ENCODE measurements at places on chromosomes 2 and 18.

GRCh38 chr18:46070815-46071652 is 1.0 kb downstream of the PSTPIP2 start:
- no peak for DNase-seq

DNA sequence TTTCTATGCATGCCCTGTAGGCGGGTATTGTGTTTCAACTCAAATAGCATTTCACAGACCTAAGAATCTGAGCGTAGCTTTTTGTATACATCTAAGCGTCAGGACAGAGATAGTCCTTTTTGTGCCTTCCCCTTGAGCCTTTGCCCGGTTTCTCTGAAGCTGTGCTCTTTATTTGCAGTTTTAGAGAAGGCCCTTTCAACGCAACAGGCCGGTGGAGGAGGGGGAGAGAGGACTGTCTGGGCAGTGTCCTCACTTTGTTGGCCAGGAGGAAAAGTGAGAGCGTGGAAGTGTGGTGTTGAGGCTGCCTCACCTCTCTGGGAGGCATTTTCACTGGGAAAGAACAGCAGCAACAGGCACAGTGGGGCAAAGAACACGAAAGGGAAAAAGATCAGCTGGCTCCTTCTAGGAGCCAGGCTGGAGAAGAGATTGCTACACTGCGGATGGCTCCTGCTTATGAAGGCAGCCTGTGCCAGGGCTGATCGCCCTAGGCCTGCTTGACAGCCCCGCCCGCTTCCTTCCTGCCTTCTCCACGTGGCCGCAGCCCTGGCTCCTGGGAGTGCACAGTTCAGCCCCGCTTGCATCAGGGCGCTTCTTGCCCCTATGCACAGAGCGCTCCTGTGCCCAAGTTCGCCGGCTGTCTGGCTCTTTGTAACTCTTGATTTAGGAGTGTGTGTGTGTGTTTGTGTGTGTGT is 195.6 kb upstream of the POU3F3 start:
- no peak for DNase-seq

- DNase-seq = no peak
Measured at GRCh38 chr2:12273111-12273510, 443.6 kb upstream of the TRIB2 start.

DNA sequence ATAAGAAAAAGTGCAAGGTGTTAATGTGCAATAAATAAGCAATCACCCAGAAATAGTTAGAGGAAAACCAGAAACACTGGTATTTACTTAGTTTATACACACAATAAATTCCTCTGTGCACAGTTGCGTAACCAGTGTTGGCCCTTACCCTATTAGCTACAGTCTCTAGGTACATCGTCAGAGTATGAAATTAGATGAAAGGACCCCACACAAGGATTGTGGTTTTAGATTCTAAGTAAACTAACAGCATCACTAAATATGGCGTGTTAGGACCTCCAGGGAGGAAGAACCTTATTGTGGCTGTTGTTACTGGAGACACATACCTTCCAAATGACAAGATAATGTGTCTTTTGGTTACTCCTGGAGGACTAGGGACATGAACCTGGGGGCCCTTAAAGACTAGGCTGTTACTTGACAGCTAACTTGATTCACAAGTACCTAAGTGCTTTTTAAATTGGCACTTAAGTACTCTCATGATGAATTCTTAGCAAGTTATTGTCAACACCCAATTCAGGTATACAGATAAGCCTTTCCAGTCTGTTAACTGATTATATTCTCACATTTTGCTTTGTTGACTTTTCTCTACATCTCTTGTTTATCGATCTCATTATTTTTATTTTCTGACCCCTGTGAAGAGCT is 115.3 kb downstream of the FEZ2 start:
- no peak for DNase-seq

DNA sequence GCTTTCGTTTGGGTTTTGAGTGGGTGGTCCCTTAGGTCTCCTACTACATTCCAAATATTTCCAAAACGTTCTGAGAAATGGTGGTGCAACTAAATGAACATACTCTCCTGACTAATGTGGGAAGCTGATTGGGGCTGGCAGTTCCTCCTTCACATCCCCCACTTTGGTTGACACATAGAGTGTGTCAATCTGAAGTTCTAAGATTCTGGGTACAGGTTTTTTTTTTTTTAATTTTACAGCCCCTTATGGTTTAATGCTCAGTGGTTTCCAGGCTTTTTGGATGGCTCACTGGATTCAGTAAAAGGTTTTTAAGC is 58.4 kb upstream of the ITGB6 start:
- DNase-seq = no peak

- DNase-seq = no peak
Measured at GRCh38 chr18:32550963-32551362, 80.3 kb upstream of the GAREM1 start.

GRCh38 chr2:180871649-180872048 is 108.8 kb upstream of the UBE2E3 start:
- DNase-seq = no peak

DNA sequence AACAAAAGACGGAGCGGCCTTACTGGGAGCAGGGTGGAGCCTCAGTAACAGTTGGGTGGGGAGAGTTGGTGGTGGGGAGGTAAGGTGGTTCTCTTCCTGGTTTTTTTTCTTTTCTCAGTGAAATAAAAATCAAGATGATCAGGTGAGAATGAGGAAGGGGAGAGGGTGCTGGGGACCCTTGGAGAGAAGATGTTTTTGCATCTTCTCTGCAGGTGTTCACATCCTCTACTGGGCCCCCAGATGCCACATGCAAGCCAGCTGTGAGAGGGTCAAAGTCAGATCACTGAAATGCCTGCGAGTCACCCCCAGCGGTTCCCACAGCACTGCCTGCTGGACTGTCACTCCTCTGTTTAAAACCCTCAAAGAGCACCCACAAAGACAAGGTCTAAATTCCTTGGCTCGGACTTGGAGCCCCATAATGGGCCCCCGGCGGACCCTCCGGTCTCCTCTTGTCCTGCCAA is 69.8 kb upstream of the FHL2 start:
- no peak for DNase-seq

DNA sequence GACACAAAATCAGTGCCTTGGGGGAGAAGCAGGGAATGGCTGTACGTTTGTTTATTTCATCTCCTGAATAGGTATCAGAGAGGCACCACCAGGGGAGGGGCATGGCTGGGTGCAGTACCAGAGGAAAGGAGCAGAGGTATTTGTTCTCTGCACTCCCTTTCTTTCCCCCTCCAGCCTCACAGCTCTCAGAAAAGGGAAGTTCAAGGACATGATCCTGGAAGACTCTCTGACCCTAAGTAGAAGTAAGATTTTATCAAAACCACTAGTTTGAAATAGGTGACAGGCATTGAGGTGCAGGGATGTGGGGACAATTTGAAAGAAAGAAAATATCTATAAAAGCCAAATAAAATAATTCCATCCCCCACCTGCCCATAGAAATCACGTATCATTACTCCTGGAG is 136.5 kb downstream of the LRRTM1 start:
- no peak for DNase-seq

DNA sequence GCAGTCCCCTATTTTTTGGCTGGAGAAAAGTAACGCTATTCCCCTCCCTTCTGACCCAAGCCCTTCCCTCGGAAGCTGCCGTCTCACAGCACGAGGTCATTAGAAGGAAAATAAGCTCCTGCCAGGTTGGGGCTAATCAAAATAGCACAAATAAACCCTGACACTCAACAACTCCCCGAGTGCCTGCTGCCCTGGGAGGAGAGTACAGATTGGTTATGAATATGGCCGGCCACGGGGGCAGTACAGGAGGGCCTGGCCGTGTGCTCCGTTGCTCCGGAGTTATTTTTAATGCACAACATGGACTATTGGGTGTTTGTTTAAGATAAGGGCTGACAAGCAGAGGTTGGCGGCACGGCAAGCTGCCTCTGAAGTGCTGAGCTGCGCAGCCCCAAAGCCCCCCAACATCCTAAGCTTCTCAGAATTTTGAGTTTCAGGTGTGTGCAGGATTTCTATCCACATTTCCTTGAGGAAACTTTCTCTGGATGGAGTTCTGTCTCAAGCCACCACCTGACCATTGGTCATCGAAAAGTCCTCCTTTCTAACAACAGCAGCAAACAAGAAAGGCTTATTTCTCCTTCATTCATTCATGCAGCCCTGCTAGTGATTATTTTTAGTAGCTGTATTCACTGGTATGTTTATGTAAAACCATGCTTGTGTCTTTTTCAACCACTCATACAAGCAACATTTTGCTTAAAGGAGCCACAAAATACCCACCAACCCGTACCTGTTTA is 58.7 kb downstream of the PAX3 start:
- no peak for DNase-seq

- no peak for DNase-seq
Measured at GRCh38 chr2:25420820-25421237, 79.1 kb upstream of the DNMT3A start.

DNA sequence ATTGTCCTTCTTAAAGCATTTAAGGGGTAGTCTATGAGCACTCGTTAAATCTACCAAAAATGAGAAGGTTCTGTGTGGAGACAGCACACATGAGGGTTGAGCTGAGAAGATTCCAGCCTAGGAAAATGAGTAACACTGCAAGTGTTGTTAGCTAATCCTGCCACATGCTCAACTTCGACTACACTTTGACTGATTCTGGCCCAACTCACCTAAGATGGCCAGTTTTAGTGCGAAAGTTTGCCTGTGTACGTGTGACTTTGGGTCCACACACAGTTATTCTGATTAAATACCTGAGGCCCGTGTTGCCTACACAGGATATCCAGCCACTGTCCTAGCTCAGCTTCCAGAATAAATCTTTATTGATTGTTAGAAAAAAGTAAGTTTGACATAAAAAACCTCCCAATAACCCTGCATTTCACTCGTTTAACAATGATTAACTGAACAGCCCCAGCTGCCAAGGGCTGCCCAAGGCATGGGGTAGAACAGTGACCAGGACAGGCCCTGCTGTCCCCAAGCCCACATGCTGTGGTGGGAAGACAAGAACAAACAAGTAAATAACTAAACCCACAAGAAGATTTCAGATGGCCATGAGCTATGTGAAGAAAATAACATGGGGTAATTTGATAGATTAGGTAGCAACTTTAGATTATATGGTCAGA is 14.7 kb upstream of the CERS6 start:
- no peak for DNase-seq

- no peak for DNase-seq
Measured at GRCh38 chr2:240791221-240791800, 28.7 kb downstream of the KIF1A start.

GRCh38 chr2:38806733-38807059 is 28.7 kb downstream of the GEMIN6 start:
- DNase-seq = no peak

- DNase-seq = no peak
Measured at GRCh38 chr2:3251946-3252345, 125.7 kb downstream of the EIPR1 start.

DNA sequence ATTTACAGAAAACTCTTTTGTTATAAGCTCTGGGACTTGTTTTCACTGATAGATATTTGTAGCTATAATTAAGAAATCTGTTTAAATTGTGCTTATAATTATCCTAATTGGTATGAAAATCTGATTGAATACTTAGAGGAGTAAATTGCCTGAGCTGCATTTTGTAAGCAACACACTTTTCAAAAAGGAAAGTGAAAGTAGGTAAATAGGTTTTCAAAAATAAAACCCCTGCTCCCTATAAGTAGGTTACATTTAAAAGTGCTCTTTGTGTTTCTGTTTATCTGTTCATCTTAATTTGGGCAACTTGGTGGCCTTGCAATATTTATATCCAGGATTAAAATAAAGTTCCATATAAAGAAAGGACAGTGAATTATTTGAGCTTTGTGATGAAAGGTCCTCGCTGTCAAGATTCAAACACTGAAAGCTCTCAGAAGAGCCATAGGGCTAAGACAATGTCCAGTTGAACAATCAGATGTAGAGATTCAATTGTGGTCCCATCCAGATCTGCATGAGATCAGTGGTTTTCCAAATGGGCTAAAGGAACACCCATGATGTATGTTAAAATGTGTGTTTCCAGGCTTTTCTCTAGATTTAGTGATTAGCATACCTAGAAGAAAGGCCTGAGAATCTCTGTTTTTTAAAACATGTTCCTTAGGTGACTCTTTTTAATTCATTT is 371.6 kb downstream of the RPRM start:
- DNase-seq = no peak

DNA sequence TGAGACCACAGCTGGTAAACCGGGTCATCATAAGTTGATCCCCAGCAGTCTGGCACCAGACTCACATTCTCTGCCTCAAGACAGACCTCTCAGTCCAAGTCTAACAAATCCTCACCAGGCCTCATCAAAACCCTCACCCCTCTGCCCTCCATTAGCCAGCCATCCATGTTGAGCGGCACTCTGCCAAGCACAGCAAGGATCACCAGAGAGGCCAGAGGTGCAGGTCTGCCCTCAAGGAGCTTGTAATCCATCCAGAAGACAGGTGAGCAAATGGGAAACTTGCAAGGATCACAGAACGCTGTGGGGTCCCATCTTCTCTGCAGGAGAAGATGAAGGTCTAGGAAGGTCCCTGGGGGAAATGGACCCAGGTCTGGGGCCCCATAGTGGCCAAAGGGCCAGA is 63.6 kb downstream of the TNS1 start:
- no peak for DNase-seq

DNA sequence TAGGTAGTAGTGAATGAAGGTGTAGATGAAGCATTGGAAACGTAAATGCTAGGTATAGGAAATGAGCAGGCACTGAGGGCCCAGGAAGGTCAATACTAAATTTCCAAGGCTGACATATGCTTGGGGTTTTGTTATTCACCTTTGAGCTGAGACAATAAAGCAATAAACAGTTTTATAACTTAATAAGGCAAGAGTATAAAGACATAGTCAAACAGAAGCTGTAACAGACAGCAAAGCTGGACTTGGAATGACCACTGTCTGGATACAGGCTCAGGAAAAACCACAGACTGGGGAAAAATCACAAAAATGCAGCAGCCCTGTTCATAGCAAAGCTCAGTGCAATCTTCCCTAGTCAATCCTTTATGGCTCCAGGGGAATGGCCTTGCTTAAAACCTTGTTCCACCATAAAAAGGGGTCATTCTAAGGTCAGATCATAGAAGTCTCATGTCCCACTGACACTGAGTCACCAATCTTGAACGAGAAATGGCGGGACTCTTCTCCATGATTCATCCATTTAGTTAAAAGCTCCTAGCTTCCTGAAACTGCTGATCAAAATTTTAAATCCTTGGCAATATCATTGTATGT is 493.3 kb downstream of the CMPK2 start:
- DNase-seq = no peak

DNA sequence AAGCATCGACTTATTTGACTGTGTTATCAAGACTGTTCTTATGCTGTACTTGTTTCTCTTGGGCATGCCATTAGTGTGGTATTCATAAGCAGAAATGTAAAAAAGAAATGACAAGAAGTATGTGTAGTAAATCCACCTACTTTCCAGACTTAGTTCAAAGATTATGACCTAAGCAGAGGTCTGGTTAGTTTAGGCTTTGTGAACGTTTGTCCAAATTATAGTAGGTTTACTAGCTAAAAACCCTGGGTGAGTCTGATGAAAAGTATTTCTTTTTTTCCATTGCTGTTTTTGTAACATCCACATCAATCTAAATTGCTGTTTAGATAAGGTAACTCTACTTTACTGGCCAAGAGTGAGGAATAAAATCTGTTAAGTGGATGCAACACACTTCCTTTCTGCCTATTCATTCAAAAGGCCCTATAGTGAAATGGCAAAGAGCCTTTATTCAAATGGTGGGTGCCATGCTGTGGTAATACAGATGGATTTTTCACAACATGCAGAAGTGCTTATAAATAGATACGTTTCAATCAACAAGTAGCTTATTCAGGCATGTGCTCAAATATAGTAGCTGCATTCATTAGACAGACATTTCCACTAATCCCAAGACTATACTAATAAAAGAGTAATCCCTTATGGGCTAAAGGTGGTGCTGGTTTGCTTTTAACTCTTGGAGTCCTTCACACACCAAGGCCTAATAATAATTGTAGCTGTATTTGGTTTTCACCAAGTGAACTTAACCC is 122.5 kb upstream of the LTBP1 start:
- DNase-seq = no peak

GRCh38 chr2:15927551-15928218 is 12.7 kb upstream of the MYCN start:
- no peak for DNase-seq

Measured in NCI-H2107 (cell line).